Activated CD4-positive, alpha-beta T cell treated with anti-CD3 and anti-CD28 coated beads for 48 hours (primary cell): ENCODE measurements at places on chromosomes 1 and 21.

GRCh38 chr1:166384948-166385347, 218.1 kb upstream of the FAM78B start:
- no peak for DNase-seq

- no peak for DNase-seq
Measured at GRCh38 chr21:19130379-19131028, 726.9 kb upstream of the TMPRSS15 start.

- no peak for DNase-seq
Measured at GRCh38 chr1:161198897-161199431, at the start of gene ADAMTS4. TSS of gene ADAMTS4 (minus strand) at chr1:161199054. CDS start at chr1:161198627, 427 bp downstream.

DNA sequence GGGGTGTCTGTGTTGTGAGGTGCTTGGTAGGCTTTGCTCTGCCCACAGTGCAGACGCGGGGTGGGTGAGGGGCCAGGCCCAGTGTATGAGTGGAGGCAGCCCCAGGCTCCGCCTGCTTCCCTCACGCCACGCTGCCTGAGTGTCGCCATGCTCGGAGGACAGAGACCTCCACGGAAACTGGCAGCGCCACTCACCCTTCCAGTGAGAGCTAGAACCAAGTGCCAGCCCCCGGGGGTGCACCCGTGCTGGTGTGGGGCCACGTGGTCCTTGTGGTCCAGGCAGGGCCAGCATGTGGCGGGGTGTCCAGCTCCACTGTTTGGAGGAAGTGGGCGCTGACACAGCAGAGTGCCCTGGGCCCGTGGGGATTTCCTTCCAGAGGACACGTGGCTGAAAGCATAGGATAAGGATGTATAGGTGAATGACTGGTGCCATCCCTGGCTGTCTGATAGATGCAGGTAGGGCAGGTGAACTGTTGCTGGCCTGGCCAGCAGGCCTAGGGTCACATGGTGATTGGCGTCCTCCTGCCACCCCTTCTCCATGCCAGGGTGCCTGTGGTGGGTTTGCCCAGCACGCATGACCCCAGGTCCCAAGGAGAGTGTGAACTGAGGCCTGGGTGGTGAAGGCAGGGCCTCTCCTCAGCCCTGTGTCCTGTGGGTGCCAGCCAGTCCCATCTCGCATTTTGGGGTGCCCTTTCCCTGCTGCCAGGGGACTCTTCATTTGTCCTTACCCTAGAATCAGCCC, 3.8 kb downstream of the LRRC3 start:
- no peak for DNase-seq

GRCh38 chr1:232280910-232281309, 349.0 kb downstream of the SIPA1L2 start:
- DNase-seq = no peak

- DNase-seq = peak; percentile 4
Measured at GRCh38 chr1:201614262-201615015, 75.5 kb downstream of the NAV1 start.

DNA sequence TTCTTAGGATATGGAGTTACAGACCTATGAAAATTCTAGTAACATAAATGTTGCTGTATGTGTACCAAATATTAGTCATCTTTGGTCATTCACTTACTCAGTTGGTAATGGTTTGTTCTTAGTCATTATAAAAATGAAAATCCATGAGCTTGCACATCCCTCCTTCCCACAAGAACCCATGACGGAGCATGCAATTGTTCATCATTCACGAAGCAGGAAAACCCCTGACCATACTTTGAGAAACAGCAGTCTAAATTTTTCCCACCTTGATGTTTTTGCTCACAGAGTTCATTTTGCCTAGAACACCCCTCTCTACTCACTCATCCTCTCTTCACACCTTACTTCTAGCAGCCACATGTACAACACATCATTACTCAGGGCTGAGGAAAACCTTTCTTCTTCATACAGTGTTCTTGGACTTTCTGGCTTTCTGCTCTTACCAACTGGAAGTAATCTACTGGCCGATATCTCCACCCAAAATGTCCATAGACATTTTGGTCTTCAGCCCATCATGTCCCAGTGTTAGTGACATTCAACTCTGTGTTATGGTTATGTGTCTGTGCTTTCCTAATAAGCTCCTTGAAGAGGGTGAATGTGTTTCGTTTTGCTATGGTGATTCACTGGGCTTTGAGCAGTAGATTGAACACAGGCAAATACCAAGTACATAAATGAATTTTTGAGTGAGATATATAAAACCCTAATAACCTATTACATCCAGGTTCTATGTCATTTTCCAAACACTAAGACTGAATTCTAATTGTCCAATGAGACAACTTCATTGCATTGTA, 189.9 kb downstream of the ZC3H11B start:
- DNase-seq = peak; percentile 6

DNA sequence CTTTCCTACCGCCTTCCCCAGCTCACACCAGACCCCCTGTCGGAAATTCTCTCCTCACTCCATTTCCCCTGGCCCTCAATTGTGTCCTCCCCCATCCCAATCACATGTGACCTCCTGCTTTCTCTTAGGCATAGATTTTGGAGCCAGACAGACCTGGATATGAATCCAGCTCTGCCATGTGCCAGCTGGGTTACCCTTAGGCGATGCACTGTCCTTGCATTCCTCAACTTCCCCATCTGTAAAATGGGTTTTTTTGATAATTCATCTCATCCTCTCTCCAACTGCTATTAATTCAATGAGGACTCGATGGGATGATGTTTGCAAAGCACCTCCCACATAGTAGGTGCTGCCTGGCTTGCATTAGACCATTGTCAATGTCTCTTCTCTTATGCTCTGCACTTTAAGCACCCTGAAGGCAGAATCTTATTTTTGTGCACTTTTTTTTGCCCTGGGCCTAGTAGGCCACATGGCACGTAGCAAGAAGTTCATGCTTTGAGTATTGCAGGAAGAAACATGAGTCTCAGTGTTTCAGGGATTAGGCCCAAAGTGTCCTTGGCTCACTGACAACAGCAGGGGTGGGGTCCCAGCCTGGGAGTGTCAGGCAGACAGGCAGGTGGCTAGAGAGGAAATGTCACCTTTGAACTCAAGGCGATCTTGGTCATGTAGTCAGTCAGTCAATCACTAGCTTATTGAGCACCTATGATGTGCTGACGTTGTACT, 47.6 kb downstream of the TAS1R2 start:
- DNase-seq = no peak

- no peak for DNase-seq
Measured at GRCh38 chr1:55305735-55306134, 90.6 kb upstream of the USP24 start.

DNA sequence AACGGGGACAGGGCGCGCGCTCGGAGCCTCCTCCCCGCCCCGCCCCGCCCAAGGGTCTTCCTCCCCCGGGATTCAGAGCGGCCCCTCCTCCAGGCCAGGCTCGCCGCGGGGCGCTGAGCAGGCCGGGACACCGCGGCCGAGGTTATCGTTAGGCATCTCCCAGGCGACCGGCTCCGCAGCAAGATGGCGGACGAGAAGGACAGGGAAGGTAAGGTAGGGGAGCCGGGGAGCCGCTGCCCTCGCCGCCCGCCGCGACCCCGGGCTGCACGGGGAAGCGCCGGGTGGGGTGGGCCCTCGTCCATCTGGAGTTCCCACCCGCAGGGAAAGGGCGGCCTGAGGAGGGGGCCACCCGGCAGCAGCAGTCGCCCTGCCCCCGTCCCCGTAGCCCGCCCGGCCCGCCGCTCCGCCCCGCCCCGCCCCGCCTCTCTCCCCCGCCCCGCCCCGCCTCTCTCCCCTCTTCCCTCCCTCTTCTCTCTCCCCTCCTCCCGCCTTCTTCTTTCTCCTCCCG, 105.9 kb upstream of the HNRNPU start:
- DNase-seq = peak; percentile 77
